CD8-positive, alpha-beta T cell (primary cell): ENCODE measurements at places on chromosomes 7 and 10.

GRCh38 chr10:114257498-114257897 is 18.4 kb downstream of the VWA2 start:
- DNase-seq, result no peak

- DNase-seq, result no peak
These were observed 22.3 kb downstream of the KLHDC10 start for GRCh38 chr7:130092598-130092997.

DNA sequence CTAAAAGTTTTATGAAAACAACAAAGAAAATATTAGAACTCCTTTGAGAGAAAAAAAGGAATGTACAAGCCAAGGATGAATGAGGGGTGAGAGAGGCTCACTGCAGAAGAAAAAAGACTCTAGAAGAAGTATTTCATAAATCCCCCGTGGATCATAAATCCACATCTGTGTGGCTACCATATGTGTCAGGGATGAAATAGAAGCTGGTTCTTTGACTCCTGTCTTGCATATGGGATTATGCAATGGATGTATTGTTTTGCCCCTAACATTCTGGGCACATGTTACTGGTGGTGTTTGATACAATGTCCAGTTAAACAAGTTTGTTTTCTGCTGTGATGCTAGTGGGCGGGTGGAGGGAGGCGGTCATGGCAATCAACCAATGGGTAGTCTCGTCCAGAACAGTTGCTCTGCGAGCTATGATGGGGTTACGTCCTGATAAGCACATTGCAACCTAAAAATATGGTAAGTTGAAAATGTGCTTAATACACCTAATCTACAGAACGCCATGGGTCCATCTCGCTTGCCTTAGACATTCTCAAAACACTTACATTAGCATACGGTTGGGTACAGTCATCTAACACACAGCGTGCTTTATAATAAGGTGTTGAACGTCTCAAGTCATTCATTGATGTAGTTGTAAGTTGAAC is 34.1 kb upstream of the PITRM1 start:
- DNase-seq, result no peak

DNA sequence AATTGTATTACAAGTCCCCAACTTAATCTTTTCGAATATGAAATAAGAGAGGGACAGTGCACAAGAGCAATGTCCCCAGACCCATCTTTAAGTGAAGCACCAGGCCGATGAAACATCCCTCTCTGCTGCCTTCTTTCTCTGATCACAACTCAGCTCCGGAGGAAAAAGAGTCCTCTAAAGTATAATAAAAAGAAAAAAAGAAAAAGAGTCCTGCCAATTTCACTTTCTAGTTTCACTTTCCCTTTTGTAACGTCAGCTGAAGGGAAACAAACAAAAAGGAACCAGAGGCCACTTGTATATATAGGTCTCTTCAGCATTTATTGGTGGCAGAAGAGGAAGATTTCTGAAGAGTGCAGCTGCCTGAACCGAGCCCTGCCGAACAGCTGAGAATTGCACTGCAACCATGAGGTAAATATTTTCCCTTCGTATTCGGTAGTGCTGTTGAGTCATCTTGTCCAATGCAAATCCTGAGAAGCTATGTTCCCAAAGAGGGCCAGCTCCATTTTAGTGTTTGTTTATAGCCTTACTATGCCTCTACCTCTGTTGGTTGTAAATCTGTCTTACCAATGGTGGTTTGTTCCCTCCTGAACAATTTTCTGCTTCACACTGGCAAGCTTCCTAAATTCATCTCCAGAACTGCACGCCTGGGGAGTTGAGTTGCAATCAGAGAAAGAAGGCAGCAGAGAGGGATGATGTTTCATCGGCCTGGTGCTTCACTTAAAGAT is at the start of gene IFIT2:
IFIT2 (plus strand) TSS at position 326 of the 725 bp plus-strand sequence; CDS start at position 404, 78 bp downstream.
- DNase-seq, result peak; percentile 83

- DNase-seq, result no peak
These were observed 27.9 kb upstream of the LOXL4 start for GRCh38 chr10:98295907-98296306.

- DNase-seq, result no peak
These were observed 63.2 kb downstream of the MKI67 start for GRCh38 chr10:128062881-128063563.

- DNase-seq, result no peak
These were observed 18.0 kb downstream of the ADAP1 start for GRCh38 chr7:936386-937054.

DNA sequence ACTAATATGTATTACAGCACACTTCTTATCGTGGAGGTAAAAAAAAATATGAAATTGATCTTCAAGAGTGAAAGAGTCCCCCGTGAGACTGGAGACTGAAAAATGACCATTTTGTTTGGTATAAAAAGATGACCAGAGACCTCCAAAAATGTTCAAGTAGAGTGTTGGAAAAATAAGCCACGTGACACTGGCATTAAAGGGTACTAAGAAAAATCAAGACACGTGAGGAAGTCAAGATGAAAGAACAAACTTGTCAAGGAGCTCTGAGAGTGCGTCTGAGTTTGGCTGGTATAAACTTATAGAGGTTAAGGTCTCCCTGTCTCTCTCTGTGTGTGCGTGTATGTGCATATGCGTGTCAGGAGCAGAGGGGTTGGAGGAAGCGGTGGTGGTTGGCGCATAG is 362.7 kb upstream of the COBL start:
- no peak for DNase-seq
